CD4-positive, alpha-beta T cell treated with Interleukin-10 for 1 hour (primary cell): ENCODE measurements at places on chromosomes 4 and X.
A peak's percentile ranks its signal among the peaks of the same experiment; 100 is the strongest.

- DNase-seq = no peak
These were observed 142.7 kb downstream of the RPA4 start for GRCh38 chrX:97026406-97026805.

DNA sequence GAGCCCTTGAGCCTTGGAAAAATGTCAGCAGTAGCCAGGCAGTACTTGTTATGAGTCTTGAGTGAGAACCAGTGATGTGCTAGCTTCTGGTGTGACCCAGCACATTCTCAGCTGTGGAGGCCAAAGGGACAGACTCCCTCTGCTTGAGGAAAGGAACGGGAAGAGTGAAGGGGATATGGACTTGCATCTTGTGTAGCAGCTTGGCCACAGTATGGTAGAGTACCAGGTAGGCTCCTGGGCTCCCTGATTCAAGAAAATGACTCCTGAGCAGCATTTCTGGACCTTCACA is 1601.9 kb upstream of the ADGRL3 start:
- no peak for DNase-seq

DNA sequence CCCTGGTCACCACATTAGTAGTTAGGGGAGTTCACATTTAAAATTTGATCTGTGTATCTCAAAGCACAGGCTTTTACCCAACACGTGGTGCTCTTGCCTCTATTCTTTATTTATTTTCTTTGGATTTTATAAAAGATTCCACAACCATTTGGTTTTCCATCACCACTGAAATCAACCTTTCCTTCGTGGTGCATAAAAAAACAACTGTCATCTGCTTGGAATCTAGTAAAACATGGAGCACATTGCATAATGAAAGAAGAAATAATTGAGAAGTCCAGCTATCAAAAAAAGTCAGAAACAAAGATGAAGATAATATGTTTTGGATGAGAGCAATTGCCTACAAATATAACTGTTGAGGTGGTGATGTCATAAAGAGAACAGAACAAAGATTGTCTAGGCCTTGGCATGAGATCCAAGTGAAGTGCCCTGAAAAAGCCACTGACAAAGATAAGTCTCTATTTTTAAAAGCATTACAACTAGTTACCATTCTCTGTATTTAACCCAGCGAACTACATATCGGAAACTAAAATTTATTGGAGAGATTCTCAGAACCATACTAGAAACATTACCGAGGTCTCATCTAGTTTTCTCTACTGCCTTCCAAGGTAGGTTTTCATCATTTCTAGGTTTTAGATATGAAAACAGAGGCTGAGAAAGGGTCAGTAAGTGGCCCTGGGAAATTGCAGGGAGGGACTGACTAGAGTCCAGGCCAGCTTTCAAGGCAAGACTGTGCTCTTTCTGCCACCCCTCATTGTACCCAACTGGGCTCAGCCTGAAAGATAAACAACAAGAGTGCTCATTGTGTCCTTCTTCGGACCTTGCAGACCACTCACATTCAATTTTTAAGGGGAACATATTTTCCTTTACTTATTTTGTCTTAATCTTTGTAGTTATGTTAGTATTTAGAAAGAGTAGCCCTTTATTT is 127.3 kb downstream of the MAD2L1 start:
- no peak for DNase-seq

DNA sequence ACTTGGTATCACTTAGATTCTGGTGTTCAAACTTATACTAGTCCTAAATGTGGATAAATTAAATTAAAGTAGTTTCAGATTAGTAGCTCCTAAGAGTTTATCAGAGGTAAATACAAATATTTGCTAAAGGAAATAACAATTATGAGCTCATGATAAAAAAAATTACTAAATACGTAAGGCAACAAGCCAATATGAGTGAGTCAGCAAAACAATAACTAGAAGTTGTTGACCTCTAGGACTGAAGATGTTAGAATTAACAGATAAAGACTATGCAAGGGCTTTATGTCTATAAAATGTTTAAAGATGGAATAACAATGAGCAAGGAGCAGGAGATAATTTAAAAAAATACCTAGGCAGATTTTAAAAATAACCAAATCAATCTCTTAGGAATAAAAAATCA is 195.8 kb downstream of the CLCN4 start:
- no peak for DNase-seq

DNA sequence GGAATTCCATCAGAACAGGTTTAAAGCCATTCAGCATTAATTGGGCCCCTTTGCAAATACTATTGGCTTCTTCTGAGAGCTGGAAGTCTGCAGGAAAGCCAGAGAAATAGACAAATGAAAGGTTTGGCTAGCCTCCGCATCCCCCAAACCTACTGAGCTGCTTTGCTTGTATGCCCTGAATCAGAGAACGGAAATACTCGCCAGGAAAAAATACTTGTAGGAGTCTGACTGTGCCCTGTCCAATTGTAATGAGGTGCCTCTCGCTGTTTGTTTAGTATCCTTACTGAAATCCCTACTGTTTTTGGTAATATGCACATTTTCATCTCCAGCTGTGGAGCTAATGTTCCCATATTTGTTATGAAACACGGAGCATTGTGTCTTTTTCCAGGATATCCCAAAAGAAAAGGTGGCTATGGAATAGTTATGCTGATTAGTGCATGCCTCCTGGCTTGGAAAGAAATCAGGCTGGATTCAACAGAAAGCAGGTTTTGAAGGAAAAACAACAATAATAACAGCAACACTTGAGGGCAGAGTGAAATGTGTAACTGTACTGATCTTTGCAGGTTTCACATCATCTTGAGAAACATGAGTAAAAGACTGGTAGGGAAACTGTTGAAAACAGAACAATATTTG is 50.7 kb upstream of the NLGN4X start:
- no peak for DNase-seq

- DNase-seq = peak; percentile 45
These were observed 24.6 kb upstream of the GPR50 start for GRCh38 chrX:151151665-151152267.

- no peak for DNase-seq
These were observed 179.0 kb downstream of the PDGFC start for GRCh38 chr4:156792462-156793085.

- no peak for DNase-seq
These were observed 105.9 kb downstream of the OR13H1 start for GRCh38 chrX:131649741-131650140.

DNA sequence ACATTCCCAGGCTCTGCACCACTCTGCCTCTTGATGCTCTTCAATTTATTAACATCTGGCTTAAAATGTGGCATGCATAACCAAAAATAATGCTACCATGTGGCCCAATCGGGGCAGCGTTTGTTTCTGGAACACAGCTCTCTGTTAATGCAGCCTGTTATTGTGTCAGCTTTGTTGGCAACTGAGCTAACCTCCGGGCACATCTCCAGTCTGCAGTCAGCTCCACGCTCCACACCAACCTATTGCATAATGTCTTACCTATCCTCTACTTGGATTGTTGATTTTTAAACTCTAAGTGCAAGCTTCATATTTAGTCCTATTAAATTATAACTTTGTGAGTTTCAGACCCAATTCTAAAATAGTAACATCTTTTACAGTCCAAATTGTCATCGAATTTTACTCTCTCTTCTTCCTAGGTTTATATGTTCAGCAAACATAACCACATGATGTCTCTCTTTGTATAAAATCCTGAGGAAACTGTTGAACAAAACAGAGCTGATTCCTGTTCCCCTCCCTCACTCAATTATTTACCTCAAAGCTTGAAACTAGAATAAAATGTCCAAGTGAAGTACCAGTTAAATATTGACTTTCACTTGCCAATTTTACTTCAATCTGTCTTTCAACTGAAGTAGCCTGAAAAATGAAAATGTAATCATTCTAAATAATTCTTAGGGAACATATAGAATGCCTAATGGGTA is 92.2 kb upstream of the RAPGEF2 start:
- DNase-seq = no peak

- DNase-seq = no peak
These were observed 4.8 kb downstream of the MYL5 start for GRCh38 chr4:679104-679481.

DNA sequence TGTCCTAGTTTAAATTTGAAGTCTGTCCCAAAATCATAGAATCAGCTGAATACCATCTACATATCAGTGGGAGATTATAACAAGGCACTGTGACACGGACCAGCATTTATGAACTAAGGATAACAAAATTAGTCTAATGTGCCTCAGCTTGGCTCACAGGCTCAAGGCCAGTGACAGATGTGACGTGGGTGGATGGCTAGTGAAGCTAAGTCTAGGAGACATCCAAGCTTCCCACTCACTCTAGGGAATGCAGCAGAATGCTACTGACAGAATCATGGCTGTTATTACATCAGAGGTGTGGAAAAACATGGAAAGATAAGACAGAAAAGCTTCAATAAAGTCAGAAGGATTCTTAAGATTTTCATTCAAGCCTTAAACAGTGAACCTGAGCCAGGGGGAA is 329.9 kb downstream of the NAF1 start:
- no peak for DNase-seq

DNA sequence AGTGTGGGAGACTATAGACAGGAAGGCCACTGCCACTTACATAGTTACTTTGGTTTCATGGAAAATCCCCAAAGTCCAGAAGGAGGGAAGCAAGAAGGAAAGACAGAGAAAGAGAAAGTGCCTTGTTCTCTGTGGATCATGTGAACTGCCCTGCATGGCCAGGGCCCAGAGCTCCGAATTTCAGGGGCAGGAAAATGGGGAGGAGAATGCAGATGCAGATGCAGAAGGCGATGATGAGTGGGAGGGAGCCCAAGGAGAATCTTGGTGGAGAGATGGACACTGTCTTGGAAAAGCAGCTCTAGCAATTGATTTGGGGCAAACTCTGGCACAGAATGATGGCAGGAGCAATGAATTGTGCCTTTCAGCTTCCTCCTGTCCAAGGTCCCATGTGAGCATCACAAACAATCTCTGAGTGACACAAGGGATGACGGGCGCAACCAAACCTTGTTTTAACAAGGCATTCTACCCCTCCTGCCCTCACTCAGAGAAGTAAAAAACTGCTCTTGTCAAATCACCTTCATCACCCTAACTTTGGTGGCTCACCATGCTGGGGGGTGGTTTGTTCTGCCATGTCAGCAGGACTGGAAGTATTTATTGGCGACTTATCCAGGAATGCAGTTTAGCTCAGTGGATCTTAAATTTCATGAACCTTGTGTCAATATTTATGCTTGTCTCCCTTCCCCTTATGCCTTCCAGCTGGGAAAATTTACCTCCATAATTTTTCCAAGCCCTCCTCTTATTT is 53.5 kb downstream of the TSC22D3 start:
- DNase-seq = no peak

DNA sequence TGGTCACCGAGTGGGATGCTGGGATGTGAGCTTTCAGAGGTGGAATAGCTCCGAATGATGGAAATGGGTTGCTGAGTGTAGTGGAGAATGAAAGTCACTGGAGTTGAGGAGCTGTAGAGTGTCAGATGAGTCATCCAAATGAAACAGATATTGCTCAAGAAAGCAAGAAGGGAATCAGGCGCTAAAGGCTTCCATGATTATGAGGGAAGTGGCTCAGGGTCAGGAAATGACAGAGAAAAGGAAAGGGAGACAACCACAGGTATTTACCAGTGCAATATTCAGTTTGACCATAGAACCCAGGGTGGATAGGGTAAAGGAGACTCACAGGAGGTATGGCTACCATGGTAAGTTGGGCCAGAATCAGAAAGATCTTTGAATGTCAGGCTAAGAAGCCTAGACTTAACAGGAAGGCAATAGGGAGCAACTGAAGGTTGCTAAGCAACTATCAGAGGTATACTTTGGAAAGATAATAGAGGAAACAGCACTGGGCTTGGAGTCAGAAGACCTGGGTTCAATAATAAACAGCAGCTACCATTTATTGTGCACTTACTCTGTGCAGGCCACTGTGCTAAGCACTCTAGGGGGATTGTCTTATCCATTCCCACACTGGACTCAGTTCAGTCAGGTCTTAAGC is 11.7 kb downstream of the LAS1L start:
- no peak for DNase-seq

- DNase-seq = no peak
These were observed 35.0 kb upstream of the GYG2 start for GRCh38 chrX:2793752-2794151.

GRCh38 chr4:16819652-16820051 is 78.8 kb downstream of the LDB2 start:
- no peak for DNase-seq

- DNase-seq = no peak
These were observed 64.5 kb downstream of the FAM9B start for GRCh38 chrX:8969378-8969777.

DNA sequence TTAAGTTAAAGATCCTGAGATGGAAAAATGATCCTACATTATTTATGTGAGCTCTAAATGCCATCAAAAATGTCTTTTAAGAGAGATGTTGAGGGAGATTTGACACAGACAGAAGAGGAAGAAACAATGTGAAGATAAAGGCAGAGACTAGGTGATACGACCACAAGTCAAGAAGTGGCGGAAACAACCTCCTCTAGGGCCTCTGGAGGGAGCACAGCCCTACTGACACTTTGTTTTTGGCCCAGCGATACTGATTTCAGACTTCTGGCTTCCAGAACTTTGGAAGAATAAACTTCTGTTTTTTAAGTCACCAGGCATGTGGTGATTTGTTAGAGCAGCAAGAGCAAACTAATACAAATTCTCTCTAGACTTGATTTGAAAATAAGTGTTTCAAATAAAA is 1216.1 kb downstream of the FSTL5 start:
- no peak for DNase-seq

DNA sequence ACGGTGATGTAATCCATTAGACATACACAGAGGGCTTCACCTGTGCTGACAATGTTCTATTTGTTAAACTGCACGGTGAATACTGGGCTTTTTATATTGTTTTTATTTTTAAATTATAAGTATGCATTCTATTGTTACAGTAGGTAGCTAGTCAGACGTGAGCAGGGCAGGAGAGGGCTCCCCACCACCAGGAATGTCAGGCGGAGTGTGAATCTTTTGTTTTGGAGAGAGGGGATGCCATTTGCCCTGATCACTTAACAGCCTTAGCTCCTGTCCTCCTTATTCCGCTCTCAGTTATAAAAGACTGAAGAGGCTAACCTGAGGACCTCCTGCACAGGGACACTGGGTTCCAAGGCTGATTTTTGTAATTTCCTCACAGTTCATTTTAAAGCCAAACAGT is 151.6 kb upstream of the TAPT1 start:
- DNase-seq = no peak

GRCh38 chrX:133923548-133923947 is 61.8 kb downstream of the GPC3 start:
- no peak for DNase-seq

GRCh38 chr4:5921981-5922380 is 29.1 kb upstream of the CRMP1 start:
- no peak for DNase-seq

DNA sequence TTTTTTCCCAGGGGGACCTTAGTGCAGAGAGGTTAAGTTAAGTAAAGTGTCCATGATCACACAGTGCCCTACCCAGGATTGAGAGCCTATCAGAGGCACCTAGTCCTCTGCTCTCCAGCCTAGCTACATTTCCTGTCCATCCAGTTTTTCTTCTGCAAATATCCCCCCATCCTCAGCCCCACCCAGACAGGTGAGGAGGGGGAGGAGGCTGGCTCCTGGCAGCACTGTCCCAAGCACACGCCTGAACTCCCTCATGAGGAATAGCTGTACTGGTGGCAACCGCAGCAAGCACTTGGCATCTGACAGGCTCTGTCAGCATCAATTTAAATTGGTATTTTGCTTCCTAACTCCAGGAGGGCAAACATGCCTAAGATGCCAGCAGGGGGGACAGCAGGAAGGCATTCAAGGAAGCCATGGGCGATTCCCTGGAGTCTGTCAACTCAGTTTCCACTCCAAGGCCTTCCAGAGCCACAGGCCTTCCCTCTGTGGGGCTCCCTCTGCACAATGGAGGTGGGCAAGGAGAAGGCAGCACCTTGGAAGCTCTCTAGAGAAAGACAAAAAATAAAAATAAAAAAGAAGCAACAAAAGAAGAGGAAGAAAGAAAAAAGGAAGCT is 6.4 kb upstream of the FRMPD3 start:
- DNase-seq = no peak

- DNase-seq = no peak
These were observed 70.1 kb downstream of the BMP2K start for GRCh38 chr4:78846258-78846657.
